ENCODE measurements at places on chromosomes 16 and 17.

GRCh38 chr16:68284847-68285246, 20.5 kb downstream of the SLC7A6 start:
- DNase-seq: no peak

DNA sequence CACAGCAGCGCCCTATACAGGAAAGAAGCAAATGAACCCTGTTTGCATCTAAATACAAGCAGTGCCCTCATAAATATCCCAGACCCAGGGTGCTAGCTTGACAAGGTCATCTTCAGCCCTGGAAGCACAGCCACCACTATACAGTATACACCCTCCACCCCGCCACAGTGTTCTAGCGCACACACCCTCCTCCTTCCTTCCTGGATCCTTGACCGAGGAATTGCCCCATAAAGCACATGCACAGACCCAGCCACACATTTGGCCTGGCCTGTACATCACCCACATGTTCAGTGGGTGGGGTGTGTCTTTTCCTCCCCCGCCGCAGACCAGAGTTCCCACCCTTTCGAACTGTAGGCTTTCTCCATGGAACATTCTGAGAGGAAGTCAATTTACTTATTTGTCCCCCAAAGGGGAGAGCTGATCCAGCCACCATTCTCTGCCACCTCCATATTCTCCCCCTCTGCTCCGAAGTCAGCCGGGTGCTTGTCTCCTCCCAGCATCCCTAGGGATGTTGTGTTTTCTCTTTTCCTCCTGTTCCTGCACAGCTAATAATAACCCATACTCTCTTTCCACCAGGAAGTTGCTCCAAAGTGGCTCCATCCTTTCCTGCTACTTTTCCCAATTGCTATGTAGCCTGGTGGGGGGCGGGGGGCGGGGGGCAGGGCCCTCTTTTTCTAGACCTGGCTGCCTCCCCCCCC, 6.6 kb downstream of the ABI3 start:
- DNase-seq: no peak

GRCh38 chr16:11621920-11622651, 35.4 kb upstream of the LITAF start:
- no peak for DNase-seq

GRCh38 chr17:65664266-65664665, 102.8 kb upstream of the AXIN2 start:
- DNase-seq: no peak

GRCh38 chr17:32720671-32721070, 156.3 kb downstream of the MYO1D start:
- no peak for DNase-seq

- no peak for DNase-seq
These were observed 41.5 kb downstream of the KANSL1 start for GRCh38 chr17:46151762-46152161.

GRCh38 chr16:27149986-27150385, 53.3 kb upstream of the KDM8 start:
- DNase-seq: no peak

DNA sequence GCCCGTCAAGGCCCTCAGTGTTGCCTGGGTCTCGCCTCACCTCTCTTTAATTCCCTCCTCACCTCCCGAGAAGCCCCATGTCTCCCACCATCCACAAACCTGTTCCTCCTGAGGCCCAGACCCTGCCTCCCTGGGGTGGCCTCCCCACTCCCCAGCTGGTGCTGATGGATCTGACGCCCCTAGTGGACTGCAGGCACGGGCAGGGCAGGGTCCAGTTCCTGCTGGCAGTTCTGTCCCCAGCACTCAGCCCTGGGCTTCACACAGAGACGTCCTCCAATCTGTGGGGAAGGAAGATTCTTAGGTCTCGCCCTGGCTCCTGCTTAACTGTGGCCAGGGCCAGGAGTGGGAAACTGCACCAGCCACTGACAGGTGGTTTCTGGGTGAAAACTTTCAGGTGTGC, 108.8 kb downstream of the AMFR start:
- DNase-seq: no peak

DNA sequence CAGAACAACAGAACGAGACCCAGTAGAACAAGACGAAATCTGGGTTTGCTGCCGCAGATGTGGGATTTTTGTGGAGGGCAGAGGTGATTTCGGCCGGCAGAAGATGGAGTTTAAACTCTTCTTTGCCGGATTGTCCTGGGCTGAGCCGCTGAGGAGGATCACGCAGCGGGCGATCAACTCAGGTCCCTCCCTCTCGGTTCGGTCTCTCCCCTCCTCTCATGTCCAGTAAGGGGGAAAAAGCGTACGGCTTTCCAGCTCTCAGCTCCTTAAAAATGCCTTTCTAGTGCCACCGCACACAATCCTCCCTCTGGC, 2.5 kb downstream of the PHF12 start:
- DNase-seq: no peak

- peak; percentile 90 for DNase-seq
These were observed 487.4 kb upstream of the SOX9 start for GRCh38 chr17:71633391-71633849.

All from HFFc6 (cell line).